ENCODE measurements at places on chromosomes 3 and 15.

DNA sequence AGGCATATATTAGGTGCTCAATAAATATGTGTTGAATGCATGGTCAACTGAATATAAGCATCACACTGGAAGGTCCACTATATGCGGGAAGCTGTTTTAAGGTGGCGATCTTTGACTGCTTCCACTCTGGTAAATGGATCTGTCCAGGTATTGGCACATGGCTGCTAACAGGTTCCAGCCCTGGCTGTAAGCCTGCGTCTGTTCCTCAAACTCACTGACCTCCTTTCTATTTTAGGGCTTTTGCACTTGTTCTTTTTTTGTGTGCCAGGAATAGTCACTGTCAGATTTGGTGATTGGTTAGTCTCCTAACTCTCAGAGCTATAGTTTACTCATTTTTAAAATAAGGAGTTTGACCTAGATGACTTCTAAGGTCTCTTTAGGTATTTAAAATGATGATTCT, 46.2 kb downstream of the ADAMTSL3 start:
- DNase-seq, result no peak

DNA sequence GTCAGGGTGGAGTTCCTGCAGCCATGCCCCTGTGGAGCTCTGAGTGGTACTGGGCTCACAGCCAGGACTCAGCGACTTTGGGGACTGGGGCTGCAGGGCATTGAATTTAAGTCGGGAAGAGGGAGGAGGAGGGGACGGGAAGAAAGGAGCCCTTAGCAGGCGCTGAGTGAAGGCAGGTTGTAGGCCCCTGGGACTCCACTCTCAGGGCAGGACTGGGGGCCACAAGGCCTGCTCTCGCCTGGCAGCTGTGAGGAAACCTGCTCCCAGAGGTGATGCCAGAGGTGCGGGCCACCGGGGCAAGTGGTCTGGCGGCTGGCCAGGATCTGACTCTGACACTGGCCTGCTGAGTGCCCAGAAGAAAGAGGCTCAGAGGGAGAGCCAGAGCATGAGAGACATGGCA, 73.5 kb downstream of the EPHB3 start:
- no peak for DNase-seq

- DNase-seq, result no peak
These were observed 30.4 kb upstream of the CLK3 start for GRCh38 chr15:74585191-74585590.

GRCh38 chr3:10398341-10398740, 77.4 kb upstream of the SEC13 start:
- DNase-seq, result no peak

DNA sequence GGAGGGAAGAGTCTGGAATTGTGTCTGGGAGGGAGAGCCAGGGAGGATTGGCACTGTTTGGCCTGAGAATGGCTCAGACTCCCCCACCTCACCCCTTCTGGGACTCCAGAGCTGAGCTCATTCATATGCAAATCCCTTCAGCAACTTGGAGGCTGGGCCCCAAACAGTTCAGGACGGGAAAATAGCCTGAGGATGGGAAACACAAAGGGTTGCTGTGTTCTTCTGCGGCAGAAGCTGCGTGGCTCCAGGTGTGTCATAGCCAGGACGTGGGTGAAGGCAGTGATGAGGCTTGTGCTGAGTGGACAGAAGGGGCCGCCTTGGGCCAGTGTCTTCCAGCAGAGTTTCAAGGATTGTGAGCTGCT, 16.6 kb downstream of the MASP1 start:
- no peak for DNase-seq

DNA sequence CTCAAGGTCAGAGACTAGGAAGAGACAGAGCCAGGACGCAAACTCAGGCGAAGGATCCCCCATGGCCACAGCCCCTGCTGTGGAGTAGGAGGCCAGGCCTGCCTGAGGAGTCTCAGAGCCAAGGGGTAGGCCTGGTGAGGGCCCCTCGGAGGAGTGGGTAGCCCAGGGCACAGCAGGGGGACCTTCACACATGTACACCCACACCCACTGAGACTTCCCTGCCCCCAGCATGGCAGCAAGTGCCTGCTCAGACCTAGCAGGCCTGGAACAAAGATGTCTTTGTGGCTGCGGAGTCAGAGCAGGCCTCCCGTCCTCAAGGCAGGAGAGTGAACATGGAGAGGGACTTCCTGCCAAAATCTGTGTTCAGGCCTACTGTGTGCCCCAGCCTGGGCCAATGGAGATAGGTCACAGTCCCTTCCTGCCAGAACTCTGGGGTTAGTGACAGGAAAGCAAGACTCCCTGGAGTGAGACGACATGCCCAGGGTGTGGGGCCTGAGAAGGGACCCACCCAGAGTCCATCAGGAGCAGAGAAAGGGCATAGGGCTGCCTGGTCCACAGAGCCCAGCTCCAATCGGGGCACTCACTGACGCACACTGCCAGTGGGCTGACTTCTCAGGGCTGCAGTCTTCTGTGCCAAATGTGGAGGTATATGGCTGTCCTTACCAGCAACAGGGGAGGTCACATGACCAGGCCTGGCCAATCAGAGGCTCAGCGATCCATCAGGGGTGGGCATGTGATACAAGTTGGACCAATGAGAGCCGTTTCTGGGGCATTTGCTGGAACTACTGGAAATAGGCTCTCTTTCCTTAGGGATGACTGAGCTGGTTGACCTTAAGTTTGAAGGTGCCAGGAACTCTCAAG, 2.3 kb downstream of the GRIP2 start:
- no peak for DNase-seq

DNA sequence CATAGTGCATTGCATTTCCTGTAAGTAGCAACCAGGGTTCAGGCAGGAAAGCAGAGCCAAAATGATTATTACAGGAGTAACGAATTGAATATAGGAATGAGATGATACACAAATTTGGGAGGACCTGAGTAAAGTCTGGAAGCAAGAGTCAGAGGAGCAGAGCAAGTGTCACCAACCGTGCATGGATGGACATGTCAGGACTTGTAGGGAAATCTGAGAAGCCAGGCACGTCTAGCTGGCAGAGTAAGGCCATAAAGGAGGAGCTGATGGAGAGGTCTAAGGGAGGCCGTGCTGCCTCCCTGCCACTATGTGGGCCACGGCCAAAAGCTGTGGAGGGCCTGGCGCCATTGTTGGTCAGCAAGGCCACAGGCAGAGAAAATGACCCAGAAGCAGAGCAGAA, 22.4 kb downstream of the GJD2 start:
- no peak for DNase-seq

- peak; percentile 66 for DNase-seq
These were observed 156.7 kb upstream of the MEF2A start for GRCh38 chr15:99409097-99409473.

DNA sequence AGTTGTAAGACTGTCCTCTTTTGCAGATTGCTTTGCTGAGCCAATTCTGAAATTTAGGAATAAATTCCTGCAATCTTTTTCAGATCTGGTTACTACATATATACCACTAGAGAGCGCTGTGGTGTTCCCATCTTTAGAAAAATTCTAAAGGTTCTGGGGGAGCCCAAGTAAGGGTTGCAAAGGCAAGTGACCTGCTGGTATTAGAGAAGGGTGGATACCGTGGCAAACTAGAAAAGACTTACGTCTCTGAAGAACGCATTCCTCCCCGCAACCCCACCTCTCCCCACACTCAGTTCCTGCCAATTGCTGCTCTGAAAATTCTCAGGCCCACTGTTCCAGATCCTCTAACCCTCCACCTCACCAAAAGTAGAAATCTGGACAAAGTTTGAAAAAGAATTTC, 48.5 kb downstream of the EFHB start:
- DNase-seq, result peak; percentile 24

DNA sequence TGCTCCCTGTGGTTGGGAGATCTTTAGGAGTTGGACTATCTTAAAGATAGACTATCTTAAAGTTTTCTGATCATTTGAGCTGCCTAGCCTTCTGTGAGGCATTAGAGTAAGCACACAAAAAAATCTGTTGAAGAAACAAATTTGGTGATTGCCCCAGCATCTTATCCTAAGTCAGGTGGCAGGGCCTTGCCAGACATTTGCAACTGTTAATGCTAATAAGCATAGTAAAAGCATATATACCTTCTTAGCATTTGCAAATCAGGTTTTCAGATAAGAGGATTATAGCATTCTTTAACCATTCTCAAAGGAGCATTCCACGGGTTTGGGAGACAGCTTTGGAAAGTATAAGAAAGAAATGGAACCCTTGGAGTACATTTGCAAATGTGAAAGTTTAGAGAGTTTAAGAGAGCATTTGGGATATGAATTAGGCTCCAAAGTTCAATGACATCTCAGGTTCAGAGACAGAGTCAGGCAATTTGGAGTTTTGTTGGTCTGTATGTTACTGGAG, 61.0 kb downstream of the SEMA6D start:
- DNase-seq, result no peak

GRCh38 chr15:25736461-25736860, 126.7 kb downstream of the ATP10A start:
- DNase-seq, result peak; percentile 56

DNA sequence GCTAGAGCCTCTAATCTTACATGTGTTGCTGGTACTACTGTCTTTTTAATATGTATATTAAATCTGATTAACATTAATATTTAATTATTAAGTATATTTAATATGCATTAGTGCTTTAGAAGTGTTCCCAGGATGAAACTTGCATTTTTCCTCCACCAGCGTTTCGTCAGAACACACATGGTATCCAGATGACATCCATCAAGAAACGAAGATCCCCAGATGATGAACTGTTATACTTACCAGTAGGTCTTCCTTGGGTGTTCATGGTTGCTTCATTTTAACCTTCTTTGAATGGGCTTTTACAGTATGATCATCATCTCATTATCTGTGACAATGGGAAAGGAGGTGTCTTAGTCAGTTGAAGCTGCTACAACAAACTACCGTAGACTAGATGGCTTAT, 238.0 kb downstream of the TP63 start:
- no peak for DNase-seq

DNA sequence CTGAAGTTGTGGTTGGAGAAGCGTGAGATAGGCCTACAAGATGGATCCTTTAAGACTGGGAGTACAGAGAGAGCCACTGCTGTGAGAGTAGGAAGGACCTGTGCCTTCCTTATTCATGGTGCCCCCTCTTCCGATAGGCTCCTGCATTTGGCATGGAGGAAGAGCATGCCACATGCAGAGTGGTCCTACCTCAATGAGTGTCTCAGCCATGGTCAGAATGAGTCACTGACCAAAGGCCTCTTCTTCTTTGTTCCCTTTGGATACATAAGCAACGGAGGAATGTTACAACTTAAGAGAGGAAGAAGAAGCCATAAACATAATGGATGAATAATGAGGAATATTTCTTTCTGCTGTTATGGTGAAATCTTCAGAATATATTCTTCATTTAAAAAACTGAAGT, 681.2 kb upstream of the GRM7 start:
- no peak for DNase-seq

Measured in umbilical cord (tissue), 2 donors.